NCI-H1694 (cell line): ENCODE measurements at places on chromosomes 6 and 20.

DNA sequence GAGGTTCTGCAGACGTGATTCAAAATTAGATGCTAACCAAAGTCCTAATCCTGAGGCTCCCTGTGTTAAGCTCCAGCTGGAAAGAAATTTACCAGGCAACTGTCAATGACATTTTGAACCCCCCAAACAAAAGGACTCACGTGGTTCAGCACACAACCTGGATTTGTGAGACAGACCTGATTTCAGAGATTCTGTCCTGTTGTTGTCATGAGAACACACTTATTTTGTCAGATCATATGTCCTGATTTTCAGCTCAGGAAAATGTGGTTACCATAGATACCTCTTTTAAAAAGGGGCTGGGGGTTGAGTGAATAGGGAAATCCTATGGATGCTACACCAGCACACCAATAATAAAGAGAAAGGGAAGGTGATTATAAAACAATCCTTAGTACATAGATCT, 61.6 kb downstream of the MTFR2 start:
- DNase-seq = no peak

- no peak for DNase-seq
Observed at GRCh38 chr6:130906736-130907381, 79.7 kb downstream of the SMLR1 start.

GRCh38 chr20:32474967-32475811, 109.9 kb downstream of the NOL4L start:
- DNase-seq = no peak

- no peak for DNase-seq
Observed at GRCh38 chr6:132365281-132365907, 35.9 kb downstream of the MOXD1 start.

GRCh38 chr6:32995448-32995847, 13.9 kb downstream of the HLA-DOA start:
- DNase-seq = no peak

DNA sequence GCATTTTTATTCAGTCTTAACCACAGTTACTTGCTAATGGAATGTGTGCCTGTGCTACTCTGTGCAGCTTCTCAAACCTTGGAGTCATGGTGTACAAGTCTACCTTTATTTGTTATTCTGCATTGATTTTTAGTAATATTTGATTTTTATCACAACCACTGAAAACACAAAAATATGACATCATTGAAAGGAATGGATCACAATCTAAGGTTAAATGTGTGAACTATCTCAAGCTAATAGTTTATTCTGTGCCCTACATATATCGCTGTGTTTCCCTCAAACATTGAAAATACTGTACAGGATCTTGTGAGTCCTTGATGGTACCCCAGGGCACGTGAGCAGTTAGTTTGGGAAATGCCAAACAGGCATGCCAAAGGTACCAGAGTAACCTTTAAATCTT, 573.4 kb downstream of the FRK start:
- DNase-seq = no peak

- no peak for DNase-seq
Observed at GRCh38 chr6:129908858-129909257, 47.7 kb upstream of the TMEM244 start.

DNA sequence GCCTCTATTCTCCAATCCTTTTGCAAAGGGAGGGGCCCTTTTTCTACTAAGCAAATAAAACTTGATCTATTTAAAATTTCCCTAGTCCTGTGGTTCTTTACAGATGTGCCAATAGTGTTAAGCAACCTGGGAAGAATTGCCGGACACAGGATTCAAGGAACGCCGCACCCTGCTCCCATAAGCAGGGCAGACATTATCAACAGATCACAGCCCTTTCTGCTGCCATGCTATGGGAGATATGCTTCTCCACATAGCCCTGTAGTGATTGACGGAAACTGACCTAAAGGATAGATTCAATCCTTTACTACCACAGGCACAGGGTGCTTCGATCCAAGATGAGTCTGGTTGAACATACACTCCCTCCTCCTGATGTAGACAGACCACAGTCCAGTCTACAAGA, 118.4 kb upstream of the TRAF3IP2 start:
- no peak for DNase-seq
